Caki2 (cell line): ENCODE measurements at places on chromosomes 5 and 9. TPM values are rescaled to one million over a fixed set of nuclear protein-coding genes. Genes with fewer than 3 reads are reported as not detected.

DNA sequence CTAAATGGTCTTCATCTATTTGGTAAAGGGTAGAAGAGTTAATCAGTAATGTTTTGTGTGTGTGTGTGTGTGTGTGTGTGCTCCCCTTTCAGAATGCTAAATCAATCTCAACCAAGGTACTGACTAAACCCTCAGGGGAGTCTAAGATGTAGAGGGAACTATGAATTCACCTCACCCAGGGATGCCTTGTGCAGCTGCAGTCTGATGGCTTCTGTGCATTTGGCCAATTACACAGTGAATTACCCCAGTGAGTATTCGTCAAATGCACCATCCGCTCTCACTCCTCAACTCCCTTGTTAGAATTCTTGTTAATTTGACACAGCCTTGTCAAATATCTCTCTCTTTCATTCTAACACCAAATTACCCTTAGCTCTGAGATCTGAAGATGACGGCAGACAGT is 234.6 kb downstream of the GABRB2 start:
- DNase-seq = no peak

- peak; percentile 98 for DNase-seq
These were observed 60.7 kb downstream of the NSD1 start for GRCh38 chr5:177194268-177194667.

GRCh38 chr5:39523821-39524220 is 99.0 kb upstream of the DAB2 start:
- no peak for DNase-seq

- no peak for DNase-seq
These were observed 16.6 kb upstream of the SYNPO start for GRCh38 chr5:150623878-150624216.

DNA sequence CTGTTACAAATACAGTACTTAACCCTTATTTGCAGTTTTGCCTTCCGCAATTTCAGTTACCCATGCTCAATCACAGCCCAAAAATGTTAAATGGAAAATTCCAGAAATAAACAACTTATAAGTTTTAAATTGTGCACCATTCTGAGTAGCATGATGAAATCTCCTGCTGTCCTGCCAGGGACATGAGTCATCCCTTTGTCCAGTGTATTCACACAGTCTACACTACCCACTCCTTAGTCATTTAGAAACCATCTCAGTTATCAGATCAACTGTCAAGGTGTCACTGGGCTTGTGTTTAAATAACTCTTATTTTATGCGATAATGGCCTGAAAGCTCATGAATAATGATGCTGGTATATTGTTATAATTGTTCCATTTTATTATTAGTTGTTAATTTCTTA is 95.8 kb downstream of the PLCXD3 start:
- DNase-seq = peak; percentile 54

DNA sequence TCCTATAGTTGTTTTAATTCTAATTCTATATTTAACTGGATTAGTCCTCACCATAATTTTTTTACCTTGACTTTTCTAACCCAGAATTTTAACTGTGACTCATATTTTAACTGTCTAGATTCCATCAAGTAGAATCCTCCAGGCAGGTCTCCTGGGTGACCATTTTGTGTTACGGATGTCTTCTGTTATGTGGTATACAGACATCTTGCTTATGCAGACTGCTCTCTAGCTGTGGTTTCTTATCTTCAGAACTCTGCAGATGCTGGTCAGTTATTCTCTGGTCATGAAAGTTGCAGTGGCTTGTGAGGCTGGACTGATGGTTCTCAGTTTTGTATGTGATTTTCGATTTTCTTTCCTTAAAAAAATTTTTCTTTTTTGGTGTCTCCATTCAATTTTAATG is 139.4 kb downstream of the ATG10 start:
- no peak for DNase-seq

- DNase-seq = peak; percentile 8
These were observed 29.9 kb upstream of the C7 start for GRCh38 chr5:40879163-40879942.

- DNase-seq = no peak
These were observed 414.3 kb upstream of the PAPPA start for GRCh38 chr9:115739096-115739875.

DNA sequence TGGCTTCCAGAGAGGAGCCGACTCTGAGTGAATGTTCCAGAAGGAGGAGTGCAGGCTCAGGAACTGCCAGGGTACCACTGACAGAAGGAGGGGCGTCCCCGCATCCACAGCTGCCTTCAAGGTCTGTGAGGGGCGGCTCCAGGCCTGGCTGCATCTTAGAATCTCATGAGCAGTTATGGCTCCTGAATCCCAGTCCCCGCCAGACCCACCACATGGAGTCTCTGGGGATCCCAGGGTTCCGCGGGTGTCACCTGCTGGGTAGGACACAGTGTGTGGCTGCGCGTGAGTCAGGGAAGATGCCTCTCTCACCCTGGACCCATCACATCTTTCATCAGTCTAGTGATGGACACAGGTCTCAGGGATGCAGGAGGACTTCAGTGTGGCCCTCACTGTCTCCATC is 79.2 kb downstream of the COL5A1 start:
- DNase-seq = no peak

DNA sequence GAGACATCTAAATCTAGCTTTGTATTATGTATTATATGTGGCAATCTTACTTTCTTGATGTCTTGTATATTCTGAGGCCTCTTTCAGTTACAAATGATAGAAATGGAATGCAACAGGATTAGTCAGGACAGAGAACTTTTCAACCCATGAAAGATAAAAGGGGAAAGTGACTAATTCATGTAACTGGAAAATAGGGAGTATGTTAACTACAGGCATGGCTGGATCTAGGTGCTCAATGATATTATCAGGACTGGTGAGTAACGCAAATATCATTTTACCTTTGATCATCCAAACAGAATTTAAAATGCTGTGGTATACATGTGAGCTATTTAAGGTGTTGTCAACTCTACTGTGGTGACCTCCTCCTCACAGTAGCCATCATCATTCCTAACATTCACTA is 215.7 kb upstream of the GLRA1 start:
- DNase-seq = no peak

DNA sequence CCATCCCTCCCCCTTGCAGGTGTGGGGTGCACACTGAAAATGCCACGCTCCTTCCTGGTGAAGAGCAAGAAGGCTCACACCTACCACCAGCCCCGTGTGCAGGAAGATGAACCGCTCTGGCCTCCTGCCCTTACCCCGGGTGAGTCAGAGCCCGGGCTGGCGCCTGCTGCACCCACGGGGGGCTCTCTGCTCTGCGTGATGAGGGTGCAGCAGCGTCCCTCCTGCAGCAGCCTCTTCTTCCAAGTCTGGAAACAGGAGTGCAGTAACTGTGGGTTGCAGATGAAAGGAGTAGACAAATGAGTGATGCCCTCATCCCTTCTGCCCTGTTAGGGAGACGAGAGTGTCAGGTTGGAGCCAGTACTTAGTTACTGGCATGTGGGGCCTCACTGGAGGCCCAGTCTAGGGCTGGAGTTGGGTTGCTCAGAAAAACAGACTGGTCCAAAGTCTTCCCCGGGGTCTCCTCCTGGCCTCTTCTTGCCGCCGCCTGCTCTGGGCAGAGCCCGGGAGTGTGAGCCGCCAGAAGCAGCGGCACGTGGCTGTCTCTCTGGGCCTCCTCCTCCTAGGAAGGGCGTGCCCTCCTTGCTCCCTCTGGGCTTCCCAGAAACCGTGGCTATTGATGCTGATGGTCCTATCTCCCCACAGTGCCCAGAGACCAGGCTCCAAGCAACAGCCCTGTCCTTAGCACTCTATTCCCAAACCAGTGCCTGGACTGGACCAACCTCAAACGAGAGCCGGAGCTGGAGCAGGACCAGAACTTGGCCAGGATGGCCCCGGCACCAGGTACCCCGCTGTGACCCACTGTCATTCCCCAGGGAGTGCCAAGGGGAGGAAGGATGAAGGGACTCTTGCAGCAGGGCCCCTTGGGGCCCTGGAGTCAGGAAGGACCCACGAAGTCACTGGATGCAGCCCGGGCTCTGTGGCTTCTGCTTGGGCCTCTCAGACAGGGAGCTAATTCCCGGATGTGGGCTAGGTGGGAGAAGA is 8.4 kb downstream of the GFI1B start:
- DNase-seq = no peak

- DNase-seq = no peak
These were observed 2.1 kb upstream of the TRMO start for GRCh38 chr9:97924386-97924785.

GRCh38 chr5:39340506-39340905 is 23.8 kb downstream of the C9 start:
- DNase-seq = no peak

DNA sequence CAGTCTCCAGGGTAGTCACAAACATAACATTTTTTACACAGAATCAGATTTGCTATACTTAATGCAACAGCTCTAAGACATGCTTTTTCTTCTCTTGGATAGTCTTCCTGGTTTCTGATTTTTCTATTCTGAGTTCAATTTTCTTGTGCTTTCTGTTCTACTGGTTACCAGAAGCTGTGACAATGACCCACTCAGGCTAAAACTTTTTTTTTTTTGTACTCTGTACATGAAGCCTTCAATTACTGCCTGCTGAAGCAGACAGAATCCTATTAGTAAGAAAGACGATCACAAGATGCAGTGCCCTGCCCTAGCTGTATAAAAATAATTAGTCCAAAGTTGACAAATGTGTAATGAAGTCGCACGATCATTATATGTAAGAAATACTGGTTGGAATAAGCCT is 231.1 kb upstream of the TBCA start:
- no peak for DNase-seq

GRCh38 chr5:131386779-131387178 is 122.9 kb downstream of the CDC42SE2 start:
- DNase-seq = peak; percentile 71

DNA sequence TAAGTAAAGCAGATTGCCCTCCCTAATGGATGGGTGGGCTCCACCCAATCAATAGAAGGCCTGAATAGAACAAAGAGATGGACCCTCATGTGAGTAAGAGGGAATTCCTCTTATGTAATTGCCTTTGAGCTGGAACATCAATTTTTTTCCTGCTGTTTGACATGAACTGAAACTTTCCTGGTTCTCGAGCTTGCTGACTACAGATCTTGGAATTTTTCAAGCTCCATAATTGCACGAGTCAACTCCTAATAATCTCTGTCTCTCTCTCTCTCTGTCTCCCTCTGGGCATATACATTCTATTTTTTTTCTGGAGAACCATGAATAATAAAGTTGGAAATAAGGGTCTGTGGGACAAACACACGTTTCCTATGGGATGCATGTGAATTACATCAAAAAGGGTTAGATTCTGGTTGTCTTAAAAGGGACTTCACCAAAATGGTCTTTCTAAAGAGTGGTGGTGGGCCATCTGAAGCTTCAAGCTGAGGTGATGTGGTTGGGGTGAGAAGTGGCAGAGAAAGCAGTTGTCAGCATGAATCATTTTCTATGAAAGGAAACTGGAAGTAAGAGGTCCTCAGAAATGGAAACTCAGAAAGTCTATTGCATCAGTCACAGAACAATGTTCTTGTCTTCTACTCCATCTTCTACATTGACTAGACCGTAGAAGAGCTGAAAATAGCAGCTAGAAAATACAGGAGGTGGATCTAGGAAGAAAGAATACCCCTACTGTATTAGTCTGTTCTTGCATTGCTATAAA is 47.0 kb upstream of the HOMER1 start:
- peak; percentile 12 for DNase-seq

GRCh38 chr9:15468145-15468544 is 42.6 kb downstream of the PSIP1 start:
- no peak for DNase-seq

IL13 gene
- not detected in 2 replicates for total RNA-seq

DIAPH1 gene
- 17.0 and 43.6 TPM in 2 replicates for total RNA-seq

RPS23 gene
- 2,894 and 4,147 TPM in 2 replicates for total RNA-seq

EFNA5 gene
- 9.8 and 12.0 TPM in 2 replicates for total RNA-seq

SHB gene
- total RNA-seq = 32.0 and 33.6 TPM in 2 replicates

SGCD gene
- total RNA-seq = not detected in 2 replicates

JADE2 gene
- 36.4 and 36.9 TPM in 2 replicates for total RNA-seq

SLC1A1 gene
- 39.8 and 41.6 TPM in 2 replicates for total RNA-seq

FBP2 gene
- not detected in 2 replicates for total RNA-seq

C9orf57 gene
- total RNA-seq = 0.78 TPM in 1 of 2 replicates, not detected in the other
